ENCODE measurements at places on chromosomes 16 and 17. TPM values are rescaled to one million over a fixed set of nuclear protein-coding genes. Genes with fewer than 3 reads are reported as not detected.

Gene NOG
- 9.0 TPM for total RNA-seq

Gene CTRB1
- not detected for total RNA-seq

Gene PPY
- total RNA-seq, result not detected

Gene AOC2
- 1.2 TPM for total RNA-seq
